Immature natural killer cell (primary cell): ENCODE measurements at places on chromosomes 11 and 22.
A peak's percentile ranks its signal among the peaks of the same experiment; 100 is the strongest.

DNA sequence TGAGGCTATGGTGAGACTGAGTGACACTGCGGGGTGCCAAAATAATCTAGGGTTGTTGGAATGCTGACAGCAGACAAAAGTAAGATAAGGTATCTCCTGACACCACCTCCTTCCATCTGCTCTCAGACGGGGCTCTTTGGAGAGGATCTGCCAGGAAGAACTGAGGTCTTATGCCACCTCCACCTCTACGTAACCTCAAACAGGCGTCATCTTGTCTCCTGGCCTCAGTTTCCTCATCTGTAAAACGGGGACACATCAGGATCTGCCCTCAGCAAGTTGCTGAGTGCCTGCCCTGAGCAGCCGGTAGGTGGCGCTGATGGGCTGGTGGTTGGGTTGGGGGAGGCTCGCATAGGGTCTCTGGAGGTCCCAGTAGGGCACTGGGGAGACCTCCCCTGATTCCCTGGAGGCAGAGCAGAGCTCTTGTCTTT, 1.7 kb upstream of the MYEOV start:
- peak; percentile 57 for DNase-seq

DNA sequence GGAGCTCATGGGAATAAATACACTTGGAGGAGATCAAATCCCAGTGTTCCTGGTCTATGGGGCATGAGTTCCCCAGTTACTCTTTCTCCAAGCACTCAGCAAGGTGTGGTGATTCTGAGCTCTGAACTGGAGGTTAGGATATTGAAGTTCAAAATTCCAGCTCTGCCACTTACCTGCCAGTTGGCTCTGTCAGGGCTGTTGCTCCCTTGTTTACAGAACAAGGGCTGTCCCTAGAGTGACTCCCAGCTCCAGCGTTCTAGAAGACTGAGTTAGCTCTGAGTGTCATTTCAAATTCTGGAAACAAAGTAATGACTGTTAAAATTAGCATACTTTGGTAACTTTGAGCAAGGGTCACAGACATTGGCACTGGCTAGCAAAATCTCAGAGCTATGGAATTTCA, 69.7 kb upstream of the ZBED5 start:
- DNase-seq: no peak

- DNase-seq: no peak
Observed at GRCh38 chr11:61153593-61154095, 7.6 kb downstream of the VPS37C start.

GRCh38 chr11:21556926-21557325, 636.0 kb upstream of the ANO5 start:
- no peak for DNase-seq

DNA sequence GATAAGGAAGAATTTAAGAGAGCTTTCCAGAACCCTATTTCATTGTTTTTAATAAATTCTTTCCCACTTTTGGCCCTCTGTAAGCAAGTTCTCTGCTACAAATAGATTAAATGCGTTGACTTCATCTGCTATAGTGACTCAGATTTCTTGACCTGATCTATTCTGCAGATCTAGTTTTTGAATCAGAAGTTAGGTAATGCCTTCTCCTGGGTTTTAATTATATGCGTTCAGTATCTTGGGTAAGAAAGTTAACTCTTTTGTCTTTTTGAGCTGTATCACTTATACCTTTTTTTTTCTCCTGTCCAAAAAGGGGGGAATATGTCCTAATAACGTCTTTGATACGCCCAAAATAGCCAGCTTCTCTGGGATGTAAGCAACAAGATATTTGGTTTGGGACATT, 2.4 kb upstream of the HEPHL1 start:
- DNase-seq: no peak

DNA sequence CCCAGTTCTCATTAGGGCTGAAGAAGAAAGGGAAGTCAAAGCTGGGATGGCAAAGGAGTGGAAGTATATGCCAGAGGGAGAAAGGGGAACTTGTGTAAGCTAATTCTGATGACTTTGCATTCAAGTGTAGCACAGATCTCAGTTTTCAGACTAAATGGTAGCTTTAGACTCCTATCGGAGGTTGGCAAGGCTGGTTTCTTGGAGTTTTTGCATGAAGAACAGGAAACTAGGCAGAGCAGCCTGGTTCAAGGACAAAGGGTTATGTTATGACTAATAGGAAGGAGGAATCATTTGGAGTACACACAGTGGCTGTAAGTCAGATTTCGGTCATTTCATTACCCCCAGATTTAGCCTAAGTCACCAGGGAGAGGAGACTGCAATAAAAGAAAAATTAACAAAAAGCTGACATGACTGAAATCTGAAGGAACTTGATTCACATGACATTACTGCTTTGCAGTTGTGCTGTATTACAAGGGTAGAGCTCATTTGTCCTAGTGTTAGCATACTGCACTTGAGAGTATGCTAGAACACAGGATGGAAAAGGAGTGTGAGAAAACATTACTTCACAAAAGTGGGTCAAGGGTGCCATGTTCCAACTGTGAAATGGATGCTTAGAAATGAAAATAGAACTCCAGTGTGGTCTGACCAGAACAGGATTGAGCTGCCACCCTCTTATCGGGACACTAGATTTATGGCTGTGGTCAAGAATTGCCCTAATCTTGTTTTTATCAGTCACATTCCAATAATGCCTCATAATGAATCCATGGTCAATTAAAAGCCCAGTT, 23.6 kb downstream of the ADM start:
- DNase-seq: no peak
